IMR-90 (cell line): ENCODE measurements at places on chromosomes 5 and 9.

- DNase-seq = no peak
Measured at GRCh38 chr9:1653282-1653681, 361.9 kb upstream of the SMARCA2 start.

GRCh38 chr9:79195879-79196278 is 375.9 kb upstream of the TLE4 start:
- peak; percentile 96 for DNase-seq

DNA sequence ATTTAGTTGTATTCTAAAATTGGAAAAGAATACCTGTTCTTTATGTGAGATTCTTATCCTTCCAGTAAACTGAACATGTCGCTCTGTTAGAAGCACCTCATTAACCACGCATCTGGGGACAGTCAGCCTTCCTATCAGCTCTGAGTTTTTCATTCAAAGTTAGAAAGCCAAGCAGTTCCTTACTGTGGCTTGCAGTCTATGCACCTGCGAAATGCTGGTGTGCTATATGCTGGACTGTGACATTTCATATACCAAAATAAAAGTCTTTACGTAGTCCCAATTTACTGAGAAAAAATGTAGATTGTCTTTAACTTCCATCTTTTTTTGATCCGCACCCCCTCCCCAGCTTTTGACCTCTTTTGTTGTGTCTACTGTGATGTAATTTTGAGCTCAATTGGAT is 4.3 kb downstream of the ANP32B start:
- DNase-seq = no peak

GRCh38 chr5:106415541-106415940 is 1255.2 kb downstream of the EFNA5 start:
- peak; percentile 89 for DNase-seq

GRCh38 chr5:56717253-56717987 is 97.9 kb upstream of the MAP3K1 start:
- no peak for DNase-seq

GRCh38 chr9:134617836-134618162 is 23.8 kb upstream of the COL5A1 start:
- no peak for DNase-seq

- no peak for DNase-seq
Measured at GRCh38 chr5:82218374-82219156, 59.6 kb downstream of the RPS23 start.

- DNase-seq = no peak
Measured at GRCh38 chr5:86864051-86864450, 246.3 kb downstream of the COX7C start.
